ENCODE measurements at places on chromosomes 4 and X.

DNA sequence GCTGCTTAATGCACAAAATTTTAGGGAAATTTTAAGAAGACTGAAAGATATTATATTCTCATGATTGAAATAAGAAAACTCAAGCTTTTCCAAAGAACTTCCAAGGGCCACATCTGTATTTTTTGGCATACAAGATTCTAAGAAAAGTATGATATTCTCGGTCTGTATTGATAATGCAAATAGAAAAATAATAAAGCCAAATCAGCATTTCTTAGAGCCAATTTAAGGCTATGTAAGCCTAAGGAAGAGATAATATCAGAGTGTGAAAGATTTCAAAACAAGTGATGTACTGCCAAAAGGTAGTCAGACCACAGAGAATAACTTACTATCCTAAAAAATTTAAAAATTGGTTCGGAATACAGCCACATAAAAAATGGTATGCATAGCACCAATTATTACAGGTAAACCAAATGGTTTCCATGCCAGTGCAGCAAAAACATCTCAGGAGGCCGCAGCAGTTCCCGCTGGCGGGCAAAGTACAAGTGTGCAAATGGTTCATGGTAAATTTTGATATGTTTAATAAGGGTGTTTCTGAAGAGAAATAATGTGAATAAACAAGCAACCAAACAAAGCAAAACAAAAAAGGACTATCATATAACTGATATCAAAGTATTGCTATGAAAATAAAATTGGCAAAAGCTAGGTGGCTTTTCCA, 35.2 kb upstream of the NAP1L5 start:
- no peak for DNase-seq

GRCh38 chrX:110924871-110925270, 129.3 kb upstream of the CHRDL1 start:
- no peak for DNase-seq

GRCh38 chrX:118114971-118115370, 1.6 kb downstream of the KLHL13 start:
- no peak for DNase-seq

- no peak for DNase-seq
Observed at GRCh38 chr4:118281611-118282442, 71.0 kb downstream of the PRSS12 start.

- no peak for DNase-seq
Observed at GRCh38 chr4:129264008-129264657, 168.2 kb downstream of the C4orf33 start.

GRCh38 chr4:93751411-93751810, 77.1 kb upstream of the ATOH1 start:
- DNase-seq, result no peak

DNA sequence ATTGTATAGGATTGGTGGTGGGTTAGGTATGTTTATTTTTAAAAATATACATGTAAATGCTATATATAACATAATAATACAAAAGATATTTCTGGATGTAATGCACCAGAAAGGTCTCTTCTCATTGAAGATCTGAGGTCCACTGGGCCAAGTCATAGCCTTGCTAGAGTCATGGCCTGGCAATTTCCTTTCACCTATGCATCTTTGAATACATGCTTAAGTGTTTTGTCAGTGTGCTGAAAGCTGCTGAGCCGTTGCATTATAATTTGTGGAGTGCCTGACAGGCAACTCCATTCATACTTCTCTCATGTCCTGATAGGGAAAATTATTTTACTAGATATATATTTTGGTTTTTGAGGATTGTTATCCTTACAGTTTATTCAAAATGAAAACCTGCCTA, 410.2 kb upstream of the CT83 start:
- no peak for DNase-seq

DNA sequence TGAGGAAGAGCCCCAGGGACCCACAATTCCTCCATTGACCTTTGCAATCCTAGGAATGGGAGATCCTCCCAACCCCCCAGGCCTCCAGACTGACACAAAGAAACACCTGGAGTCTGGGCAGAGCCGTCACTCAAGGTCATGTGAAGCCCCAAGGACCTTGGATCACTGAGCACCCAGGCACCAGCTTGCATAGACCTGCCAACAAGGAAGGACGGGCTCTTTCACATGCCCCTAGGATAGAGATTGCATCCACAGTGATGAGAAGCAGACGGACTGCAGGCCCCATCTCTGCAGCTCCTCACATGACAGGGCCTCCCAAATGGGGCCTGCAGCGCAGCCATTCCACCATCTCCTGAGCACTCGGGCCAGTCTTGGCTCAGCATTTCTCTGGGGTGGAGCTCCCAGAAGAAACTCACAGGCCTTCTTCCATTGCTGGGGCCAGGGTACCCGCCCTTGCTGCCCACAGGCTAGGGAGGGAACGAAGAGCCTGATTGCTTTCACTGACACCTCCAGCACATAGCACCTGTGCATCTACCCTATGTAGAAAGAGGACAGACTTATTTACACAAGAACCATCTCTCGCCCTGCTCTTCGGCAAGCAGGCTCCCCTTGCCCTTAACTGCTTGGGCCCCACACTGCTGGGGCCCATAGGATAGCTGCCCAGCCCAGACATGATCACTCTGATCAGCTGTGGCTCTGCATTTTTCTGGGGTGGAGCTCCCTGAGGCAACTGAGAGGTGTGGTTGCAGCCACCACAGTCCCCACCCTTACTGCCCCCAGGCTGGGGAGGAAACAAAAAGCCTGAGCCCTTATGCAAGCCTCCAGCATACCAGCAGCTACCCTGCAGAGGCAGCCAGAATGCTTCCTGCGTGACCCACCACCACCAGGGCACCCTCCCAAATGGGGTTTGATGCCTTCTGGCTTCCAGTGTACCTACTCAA, 185.7 kb upstream of the ZCCHC13 start:
- DNase-seq, result no peak

DNA sequence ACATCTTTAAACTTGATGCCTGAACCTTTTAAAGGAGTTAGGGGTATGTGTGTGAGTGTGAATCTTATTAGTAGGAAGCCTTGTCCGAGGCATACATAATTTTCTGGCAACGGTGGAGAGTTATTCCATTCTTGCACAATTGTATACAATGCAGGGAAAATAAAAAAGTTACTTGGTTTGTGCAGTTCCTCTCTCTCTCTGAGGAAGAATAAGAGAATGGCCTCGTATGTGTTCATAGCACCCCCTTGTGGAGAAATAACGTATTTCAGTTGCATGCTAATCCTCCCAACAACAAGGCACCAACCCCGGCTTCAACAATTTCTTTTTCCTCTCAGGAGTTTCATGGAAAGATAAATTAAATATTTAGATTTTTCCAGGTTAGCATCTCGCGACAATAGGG, 33.7 kb upstream of the FGF13 start:
- DNase-seq, result no peak

- no peak for DNase-seq
Observed at GRCh38 chr4:25938366-25938765, 24.3 kb downstream of the SMIM20 start.

GRCh38 chr4:182139491-182139890, 103.7 kb upstream of the TENM3 start:
- no peak for DNase-seq

GRCh38 chr4:170025523-170026252, 507 bp downstream of the MFAP3L start:
- no peak for DNase-seq

- no peak for DNase-seq
Observed at GRCh38 chr4:68359508-68359907, 9.6 kb upstream of the YTHDC1 start.

DNA sequence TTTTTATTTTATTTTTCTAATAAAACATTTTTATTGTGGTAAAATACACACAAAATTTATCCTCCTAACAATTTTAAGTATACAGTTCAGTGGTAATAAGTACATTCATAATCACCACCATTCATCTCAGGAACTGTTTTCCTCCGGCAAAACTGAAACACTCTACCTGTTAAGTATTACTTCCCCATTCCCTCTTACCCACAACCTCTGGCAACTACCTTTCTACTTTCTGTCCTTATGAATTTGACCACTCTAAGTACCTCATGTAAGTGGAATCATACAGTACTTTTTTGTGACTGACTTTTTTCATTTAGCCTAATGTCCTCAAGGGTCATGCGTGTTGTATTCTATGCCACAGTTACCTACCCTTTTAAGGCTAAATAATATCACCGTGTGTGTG, 21.1 kb upstream of the HSFX4 start:
- no peak for DNase-seq

DNA sequence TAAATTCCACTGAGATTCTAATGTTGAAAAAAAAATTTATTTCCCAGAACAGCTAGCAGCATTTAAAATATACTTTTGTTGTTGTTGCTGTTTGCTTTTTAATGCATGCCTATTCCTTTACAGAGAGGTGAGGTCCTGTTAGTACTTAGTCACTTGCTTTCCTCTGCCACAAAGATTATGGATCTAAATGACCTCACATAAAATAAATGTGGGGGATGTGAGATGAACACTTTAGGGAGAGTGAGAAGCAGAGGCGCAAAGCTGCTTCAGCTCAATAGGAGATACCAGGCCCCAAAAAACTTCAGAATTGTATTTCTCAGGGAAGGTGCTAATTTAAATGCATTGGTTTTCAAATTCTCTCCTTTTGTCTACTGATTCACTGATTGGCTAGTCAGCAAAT, 4.0 kb downstream of the LDB2 start:
- no peak for DNase-seq

All from activated CD4-positive, alpha-beta T cell treated with anti-CD3 and anti-CD28 coated beads for 1 hour (primary cell).